Mesenchymal stem cell (in vitro differentiated cells and primary cell): ENCODE measurements at places on chromosomes 4 and X.

GRCh38 chrX:52263417-52263816 lies 78.7 kb downstream of the MAGED4 start:
- peaks cover 33% of the 10 kb centered on the region for H3K27me3 ChIP-seq
- DNase-seq = no peak
- no peaks in the 10 kb centered on the region for H3K36me3 ChIP-seq
- no peak overlapping the region for H3K27ac ChIP-seq

- H3K36me3 ChIP-seq = no peaks in the 10 kb centered on the region
- H3K4me1 ChIP-seq = no peaks in the 10 kb centered on the region
- no peak overlapping the region for H3K27ac ChIP-seq
- H3K27me3 ChIP-seq = no peaks in the 10 kb centered on the region
Observed at GRCh38 chr4:33477715-33478114, 2757.5 kb downstream of the PCDH7 start.

GRCh38 chrX:54415534-54416350 lies 24.5 kb upstream of the TSR2 start:
- H3K4me1 ChIP-seq = peaks cover 2% of the 10 kb centered on the region
- no peak overlapping the region for H3K27ac ChIP-seq
- no peak overlapping the region for H3K4me3 ChIP-seq
- H3K36me3 ChIP-seq = no peaks in the 10 kb centered on the region
- H3K27me3 ChIP-seq = peaks cover 50% of the 10 kb centered on the region

- no peak overlapping the region for H3K27ac ChIP-seq
- no peak for DNase-seq
- no peak overlapping the region for H3K4me3 ChIP-seq
Observed at GRCh38 chr4:108276690-108277089, 108.0 kb upstream of the LEF1 start.

DNA sequence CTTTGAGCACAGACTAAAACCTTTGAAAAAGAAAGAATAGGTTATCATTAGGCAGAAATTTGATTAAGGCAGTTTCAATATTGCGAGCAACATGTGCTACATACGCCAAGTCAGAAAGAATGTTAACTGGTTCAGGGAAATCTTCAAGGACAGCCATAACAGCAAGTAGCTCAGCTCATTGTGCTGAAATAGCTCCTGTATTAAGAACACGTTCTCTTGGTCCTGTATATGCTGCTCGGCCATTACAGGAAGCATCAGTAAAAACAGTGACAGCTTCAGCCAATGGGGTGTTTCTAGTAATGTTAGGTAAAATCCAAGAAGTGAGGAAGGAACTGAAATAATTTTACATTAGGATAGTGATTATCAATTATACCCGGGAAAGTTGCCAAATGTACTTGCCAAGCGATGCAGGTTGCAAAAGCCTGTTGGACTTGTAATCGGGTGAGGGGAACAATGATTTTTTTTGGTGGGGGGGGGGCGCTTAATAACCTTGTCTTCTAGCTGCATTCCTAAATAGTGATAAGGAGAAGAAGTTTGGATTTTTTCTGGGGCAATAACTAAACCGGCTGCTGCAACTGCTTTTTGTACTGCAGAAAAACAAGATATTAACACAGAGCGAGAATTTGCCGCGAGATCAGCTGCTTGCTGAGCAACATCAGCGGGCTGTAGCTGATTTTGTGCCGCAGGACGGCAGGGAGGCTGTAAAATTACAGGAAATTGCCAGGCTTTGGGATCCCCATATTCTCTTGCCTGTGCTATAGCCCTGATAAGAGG lies 49.4 kb upstream of the RASSF6 start:
- H3K4me3 ChIP-seq = peak overlapping the region; percentile 31
- peaks cover 2% of the 10 kb centered on the region for H3K4me1 ChIP-seq
- no peaks in the 10 kb centered on the region for H3K36me3 ChIP-seq

DNA sequence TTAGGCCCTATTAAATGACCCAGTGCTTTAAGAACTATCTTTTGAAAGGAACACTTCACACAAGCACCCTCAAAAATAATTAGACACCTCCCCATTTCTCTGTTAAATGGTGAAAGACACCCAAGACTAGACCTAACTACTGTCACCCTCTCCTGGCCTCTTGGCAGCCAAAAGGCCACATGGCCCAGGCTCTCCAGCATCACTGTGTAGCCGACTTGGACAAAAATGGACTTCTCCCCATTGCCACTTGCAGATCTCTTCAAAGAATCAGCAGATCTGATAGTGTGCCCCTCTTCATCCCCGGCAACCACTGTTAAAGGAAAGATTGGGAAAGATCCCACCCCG lies 2.0 kb downstream of the MID1IP1 start:
- H3K27me3 ChIP-seq = no peaks in the 10 kb centered on the region
- DNase-seq = no peak
- no peaks in the 10 kb centered on the region for H3K36me3 ChIP-seq
